ENCODE measurements at places on chromosomes 13 and 19.

GRCh38 chr13:68099631-68100030 is 869.5 kb upstream of the PCDH9 start:
- no peak overlapping the region for H3K27ac ChIP-seq
- H3K36me3 ChIP-seq = no peaks in the 10 kb centered on the region
- DNase-seq = peak; percentile 60
- H3K4me1 ChIP-seq = no peaks in the 10 kb centered on the region
- no peak overlapping the region for H3K4me3 ChIP-seq

DNA sequence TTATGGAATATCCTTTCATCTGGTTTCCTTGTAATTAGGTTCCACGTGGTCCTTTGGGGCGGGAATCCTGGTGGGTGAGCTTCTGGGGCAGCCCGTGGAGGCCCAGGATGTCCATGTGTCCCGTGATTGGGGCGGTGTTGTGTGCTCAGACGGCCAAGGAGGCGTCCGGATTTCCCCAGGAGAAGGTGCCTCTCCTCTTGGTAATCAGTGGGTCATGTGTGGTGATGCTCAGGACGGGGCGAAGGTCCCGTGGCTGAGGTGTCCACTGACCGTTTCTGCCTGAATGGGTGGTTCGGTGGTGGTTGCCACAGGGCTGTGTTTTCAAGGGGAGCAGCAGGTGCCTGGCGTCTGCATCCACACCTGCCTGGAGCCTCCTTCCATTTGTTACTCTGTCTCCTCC is 52.2 kb upstream of the F7 start:
- no peaks in the 10 kb centered on the region for H3K36me3 ChIP-seq
- no peaks in the 10 kb centered on the region for H3K27me3 ChIP-seq
- H3K4me1 ChIP-seq = peaks cover 2% of the 10 kb centered on the region
- DNase-seq = no peak
- no peak overlapping the region for H3K27ac ChIP-seq

DNA sequence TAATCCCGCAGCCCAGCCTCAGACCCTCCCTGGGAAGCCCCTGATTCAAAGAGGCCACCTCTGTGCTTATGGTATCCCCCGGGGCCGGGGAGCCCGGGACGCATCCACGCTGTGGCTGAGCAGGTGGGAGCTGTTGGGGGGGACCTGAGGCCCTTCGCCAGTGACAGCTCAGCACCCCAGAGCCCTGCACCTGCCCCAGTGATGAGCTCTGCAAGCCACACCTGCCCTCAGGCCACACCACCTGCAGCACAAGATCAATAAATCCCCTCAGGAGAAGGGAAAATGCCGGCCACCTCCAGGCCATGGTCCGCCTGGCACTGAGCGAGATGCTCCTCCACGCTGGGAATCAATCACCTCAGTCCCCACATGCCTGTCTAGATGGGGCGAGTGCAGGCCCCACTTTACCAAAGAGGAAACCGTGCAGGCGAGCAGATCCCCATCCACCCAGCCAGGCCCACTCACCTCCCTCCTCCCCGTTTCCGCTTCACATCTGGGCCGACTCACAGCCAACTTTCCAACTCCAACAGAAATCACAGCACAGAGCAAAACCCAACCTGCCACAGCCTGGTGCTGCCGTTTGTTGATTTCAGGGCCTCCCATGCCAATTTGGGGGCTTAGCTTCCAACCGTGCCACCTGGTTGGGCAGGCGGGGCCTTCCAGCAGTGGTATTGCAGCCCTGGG is 12.8 kb downstream of the MOB3A start:
- no peaks in the 10 kb centered on the region for H3K36me3 ChIP-seq
- H3K27ac ChIP-seq = no peak overlapping the region
- no peaks in the 10 kb centered on the region for H3K27me3 ChIP-seq

DNA sequence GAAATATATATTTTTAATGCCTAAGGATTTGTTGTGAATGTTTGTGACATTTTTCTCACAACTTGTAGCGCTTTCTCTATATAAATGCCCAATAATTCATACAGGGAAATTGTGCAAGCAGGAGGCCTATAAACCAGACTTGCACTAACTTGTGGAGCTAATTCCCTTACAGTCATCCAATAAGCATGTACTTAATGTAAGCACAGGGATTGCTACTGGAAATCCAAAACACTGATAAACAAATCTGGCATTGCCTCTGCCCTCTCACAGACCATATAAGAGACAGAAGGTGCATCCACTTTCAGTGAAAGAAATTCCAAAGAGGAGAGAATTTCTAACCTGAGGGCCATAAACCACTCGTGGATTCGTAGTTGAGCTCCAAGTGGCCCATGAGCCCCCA is 518.8 kb downstream of the MYO16 start:
- H3K4me3 ChIP-seq = no peak overlapping the region
- H3K27ac ChIP-seq = no peak overlapping the region
- no peaks in the 10 kb centered on the region for H3K4me1 ChIP-seq

- DNase-seq = no peak
- H3K4me1 ChIP-seq = peaks cover 2% of the 10 kb centered on the region
- peak overlapping the region; percentile 82 for H3K4me3 ChIP-seq
- peak overlapping the region; percentile 29 for H3K27ac ChIP-seq
These were observed 782 bp downstream of the EPN1 start for GRCh38 chr19:55675661-55676354.

DNA sequence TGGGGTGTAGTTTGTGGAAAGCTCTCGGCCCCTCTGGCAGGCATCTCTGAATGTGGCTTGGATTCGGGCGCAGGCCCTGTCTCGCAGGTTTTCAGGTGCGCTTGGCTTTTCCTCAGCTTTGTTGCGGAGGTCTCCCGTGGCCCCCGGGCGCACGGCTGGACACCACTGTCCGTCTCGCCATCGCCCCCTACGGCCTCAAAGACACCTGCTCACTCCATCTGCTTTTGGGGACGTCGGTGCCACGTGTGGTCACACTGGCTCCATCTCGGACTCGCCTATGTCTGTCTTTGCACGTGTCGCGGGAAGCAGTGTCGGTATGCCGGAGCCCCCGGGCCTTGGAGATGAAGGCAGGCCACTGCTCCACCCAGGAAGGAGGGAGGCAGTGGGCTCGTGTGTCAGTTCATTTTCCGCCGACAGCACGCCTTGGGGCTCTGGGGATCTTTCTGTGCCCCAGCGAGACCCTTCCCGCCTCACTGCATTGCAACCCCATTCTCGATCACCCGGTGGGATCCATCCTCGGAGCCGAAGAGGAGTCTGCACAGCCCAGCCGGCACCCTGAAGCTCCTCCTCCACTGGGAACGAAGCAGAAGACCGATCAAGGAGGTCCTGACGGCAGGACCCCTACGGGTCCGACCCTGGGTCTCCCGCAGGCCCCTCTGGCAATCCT is 42.1 kb downstream of the ZNF146 start:
- no peaks in the 10 kb centered on the region for H3K27me3 ChIP-seq
- no peaks in the 10 kb centered on the region for H3K4me1 ChIP-seq
- no peak overlapping the region for H3K4me3 ChIP-seq
- no peak overlapping the region for H3K27ac ChIP-seq

- H3K27ac ChIP-seq = no peak overlapping the region
- H3K36me3 ChIP-seq = no peaks in the 10 kb centered on the region
- no peak for DNase-seq
- no peaks in the 10 kb centered on the region for H3K27me3 ChIP-seq
- H3K4me1 ChIP-seq = no peaks in the 10 kb centered on the region
These were observed 137.6 kb downstream of the FOXO1 start for GRCh38 chr13:40528881-40529280.

- peaks cover 2% of the 10 kb centered on the region for H3K4me1 ChIP-seq
- no peak overlapping the region for H3K4me3 ChIP-seq
- no peaks in the 10 kb centered on the region for H3K27me3 ChIP-seq
- peak; percentile 67 for DNase-seq
These were observed 1.9 kb downstream of the MRPS12 start for GRCh38 chr19:38932425-38933179.

GRCh38 chr13:47672245-47673008 is 328.6 kb downstream of the SUCLA2 start:
- H3K4me3 ChIP-seq = no peak overlapping the region
- H3K27me3 ChIP-seq = no peaks in the 10 kb centered on the region
- no peaks in the 10 kb centered on the region for H3K36me3 ChIP-seq
- DNase-seq = no peak
- no peak overlapping the region for H3K27ac ChIP-seq

GRCh38 chr19:3483226-3483628 is at the start of gene SMIM44:
SMIM44 (minus strand) TSS chr19:3483441; CDS start chr19:3483403, 38 bp downstream.
- no peaks in the 10 kb centered on the region for H3K36me3 ChIP-seq
- H3K27ac ChIP-seq = peak within 1 kb of the TSS; percentile 14

GRCh38 chr13:44622708-44623107 is 46.6 kb upstream of the TSC22D1 start:
- H3K27me3 ChIP-seq = no peaks in the 10 kb centered on the region
- H3K4me1 ChIP-seq = no peaks in the 10 kb centered on the region
- peak; percentile 86 for DNase-seq
- no peak overlapping the region for H3K4me3 ChIP-seq

GRCh38 chr13:94173312-94173854 is 306.1 kb downstream of the DCT start:
- peaks cover 2% of the 10 kb centered on the region for H3K4me1 ChIP-seq
- no peak overlapping the region for H3K4me3 ChIP-seq
- H3K27me3 ChIP-seq = no peaks in the 10 kb centered on the region
- DNase-seq = no peak
- no peaks in the 10 kb centered on the region for H3K36me3 ChIP-seq
